Sciatic nerve (tissue), 2 donors: ENCODE measurements at places on chromosomes 2 and 18. TPM values are rescaled to one million over a fixed set of nuclear protein-coding genes. Genes with fewer than 3 reads are reported as not detected.

DNA sequence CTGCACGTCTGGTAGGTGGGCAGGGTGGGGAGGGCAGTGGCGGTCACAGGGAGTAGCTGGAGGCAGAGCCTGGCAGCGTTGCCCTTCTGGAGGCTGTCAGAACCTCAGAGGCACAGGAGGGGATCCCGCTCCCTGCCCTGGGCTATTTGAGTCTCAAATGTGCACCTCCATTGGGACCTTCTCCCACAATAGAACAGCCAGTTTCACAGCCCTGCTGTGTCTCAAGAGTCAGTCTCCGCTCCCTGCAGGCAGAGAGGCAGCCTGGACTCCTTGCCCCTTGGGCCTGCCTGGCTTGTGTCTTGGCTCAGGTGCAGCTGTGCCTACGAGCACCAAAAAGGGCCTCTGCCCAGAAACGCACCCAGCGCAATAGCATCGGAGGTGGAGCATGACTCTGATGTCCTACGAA lies 57.4 kb downstream of the FAM168B start:
- DNase-seq: peak; percentile 43

Gene GALR1
- 0.13 TPM for total RNA-seq

Gene RUFY4
- 0.36 TPM for total RNA-seq

DNA sequence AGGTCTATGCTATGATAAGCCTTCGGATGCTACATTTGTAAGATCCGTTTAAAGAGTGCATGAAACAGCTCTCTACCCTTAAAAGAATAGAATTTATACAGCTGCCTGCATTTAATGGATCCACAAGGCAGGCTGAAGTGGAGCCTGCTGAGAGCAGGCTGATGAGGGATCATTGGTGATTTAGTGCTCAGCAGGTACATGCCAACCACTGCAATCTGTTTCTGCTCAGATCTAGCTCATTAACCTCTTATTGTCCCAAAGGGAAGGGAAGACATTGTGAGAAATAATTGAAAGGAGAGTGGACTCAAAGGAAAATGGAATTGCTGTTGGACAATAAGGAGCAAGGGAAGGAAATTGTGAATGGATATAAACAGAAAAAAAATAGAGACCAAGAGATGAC lies 822.6 kb downstream of the TRIB2 start:
- DNase-seq: no peak

- no peak for DNase-seq
Measured at GRCh38 chr2:129189617-129190319, 789.7 kb upstream of the RAB6C start.

DNA sequence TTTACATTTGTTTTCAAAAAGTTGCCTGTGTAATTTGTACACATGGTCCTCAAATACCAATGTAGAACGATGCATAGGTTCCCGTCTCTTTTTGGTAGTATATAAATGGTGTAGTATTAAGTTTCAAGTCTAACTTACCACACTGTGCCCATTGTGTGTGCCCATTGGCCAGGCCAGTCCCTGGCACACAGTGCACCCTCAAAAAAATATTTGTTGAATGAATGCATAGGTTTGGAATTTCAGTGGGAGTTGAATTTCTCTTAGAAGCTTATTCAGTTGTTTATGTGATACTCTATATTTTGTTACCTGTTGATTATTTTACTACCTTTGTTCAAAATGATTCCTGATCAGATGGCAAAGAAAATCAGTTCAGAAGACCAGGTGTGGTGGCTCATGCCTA lies 30.1 kb downstream of the IDH1 start:
- DNase-seq: no peak

Gene RESP18
- not detected for total RNA-seq

DNA sequence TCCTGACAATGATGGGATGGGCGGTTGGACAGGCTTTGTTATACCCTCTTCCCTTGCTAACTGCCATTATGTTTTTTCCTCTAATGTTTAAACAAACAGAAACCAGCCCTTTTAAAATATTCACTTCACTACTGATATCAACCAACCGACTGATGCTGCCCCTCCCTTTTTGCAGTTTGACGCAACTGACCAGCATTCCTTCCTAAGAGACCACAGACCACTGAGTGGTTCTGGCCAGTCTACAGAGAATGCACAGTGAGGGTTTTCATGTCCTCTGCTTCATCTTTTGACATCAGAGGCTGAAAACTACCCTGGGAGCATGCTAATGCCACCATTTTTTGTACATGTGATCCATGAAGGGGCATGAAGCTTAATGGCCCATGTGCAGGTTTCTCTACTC lies 85.3 kb downstream of the CYP26B1 start:
- no peak for DNase-seq

Gene AQP12B
- not detected for total RNA-seq
